ENCODE measurements at places on chromosomes 5 and 9.

DNA sequence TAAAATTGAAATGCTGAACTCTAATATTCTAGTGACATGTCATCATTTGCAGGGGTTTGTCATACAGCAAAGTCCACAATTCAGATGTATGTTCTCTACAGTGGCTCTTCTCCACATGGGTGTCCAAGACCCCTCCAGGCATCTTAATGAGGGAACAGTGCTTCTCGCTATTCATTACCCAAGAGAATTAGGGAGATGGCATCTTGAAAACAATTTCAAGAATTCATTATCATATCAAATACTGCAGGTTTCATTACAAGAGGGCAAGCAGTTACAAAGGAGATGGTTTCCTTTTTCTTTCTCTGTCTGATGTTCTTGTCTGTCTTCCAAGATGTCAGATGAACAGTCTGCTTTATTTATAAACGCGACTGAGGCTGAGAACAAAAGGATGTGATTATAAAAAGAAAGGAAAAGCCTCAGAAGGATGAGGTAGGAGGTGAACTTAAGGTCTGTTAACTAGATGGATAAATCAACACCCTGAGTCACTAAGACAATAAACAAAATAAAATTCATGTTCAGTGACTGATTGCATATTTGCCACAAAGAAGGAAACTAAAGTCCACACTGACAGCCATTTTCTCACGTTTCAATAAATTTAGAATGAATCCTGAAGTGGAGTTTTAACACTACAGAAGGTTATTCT lies 326.7 kb upstream of the EFNA5 start:
- no peak for DNase-seq

GRCh38 chr9:129834489-129835127 lies 467 bp downstream of the C9orf78 start:
- peak; percentile 49 for DNase-seq

DNA sequence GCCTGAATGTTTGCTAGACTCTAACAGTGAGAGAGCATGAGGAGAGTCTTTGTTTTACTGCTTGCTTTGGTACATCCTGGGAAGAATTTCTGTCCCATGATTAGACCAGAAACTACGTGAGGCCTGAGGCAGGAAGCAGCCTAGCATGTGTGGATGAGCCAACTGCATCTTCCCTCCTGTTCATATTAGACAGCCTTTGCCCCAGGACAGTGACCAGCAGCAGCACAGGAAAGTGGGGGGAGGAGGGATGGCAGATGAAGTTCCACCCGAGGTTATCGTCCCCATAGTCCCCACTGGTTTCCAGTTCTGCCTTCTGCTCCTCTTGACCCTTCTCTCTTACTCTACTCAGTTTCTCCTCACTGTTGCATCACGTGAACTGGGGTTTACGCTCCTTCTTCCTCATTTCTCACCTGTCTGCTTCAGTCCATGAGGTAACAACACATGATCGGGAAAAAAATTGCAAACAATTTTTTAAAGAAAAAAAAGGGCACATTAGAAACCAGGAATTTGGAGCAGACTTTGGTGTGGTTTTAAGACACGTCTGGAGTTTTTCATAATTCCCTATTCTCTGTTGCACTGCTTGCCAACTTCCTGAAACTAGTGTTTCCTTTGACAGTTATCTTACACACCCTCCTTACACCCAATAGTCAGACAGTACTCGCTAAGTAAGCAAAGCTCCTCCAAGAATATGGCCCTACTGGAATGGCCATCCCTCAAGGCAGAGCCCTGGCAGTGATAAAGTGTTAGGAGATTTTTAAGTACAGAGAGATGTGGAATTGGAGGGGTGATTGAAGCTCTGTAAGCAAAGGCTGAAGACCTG lies 84.1 kb downstream of the SNX18 start:
- no peak for DNase-seq

GRCh38 chr5:116395226-116395625 lies 179.4 kb downstream of the SEMA6A start:
- DNase-seq, result peak; percentile 68

DNA sequence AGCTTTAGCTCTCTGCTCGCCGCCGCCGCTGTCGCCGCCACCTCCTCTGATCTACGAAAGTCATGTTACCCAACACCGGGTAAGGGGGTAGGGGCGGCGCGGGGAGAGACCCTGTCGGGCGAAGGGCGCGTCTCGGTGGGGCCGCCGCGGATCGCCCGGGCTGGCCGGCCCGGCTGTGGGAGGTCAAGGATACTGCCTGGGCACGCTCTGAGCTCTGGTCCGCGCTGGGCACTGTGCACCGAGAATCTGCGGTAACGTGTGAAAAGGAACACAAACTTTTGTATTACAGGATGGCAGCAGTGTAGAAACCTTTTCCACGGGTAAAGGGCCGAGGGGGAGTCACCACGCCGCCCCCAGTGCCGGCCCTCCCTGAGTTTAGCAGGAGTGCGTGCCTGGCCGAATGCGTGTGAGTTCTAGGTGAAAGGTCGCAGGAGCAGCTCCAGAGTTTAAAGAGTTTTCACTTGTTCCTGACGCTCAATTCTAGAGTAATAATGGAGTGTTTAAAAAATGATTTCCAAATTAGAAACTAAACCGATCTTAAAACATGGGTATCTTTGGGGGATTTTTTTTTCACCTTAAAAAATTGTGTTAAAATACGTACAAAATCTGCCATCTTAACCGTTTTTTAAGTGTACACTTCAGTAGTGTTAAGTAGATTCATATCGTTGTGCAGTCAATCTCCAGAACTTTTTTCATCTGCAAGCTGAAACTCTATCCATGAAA lies at the start of gene HSDL2:
TSS of gene HSDL2 (plus strand) at position 7 of the 723 bp plus-strand sequence. CDS start at position 63, 56 bp downstream.
- DNase-seq, result peak; percentile 54

GRCh38 chr9:87181670-87182069 lies 234.4 kb upstream of the GAS1 start:
- no peak for DNase-seq

- no peak for DNase-seq
Measured at GRCh38 chr9:35556776-35557175, 48.3 kb upstream of the TESK1 start.

DNA sequence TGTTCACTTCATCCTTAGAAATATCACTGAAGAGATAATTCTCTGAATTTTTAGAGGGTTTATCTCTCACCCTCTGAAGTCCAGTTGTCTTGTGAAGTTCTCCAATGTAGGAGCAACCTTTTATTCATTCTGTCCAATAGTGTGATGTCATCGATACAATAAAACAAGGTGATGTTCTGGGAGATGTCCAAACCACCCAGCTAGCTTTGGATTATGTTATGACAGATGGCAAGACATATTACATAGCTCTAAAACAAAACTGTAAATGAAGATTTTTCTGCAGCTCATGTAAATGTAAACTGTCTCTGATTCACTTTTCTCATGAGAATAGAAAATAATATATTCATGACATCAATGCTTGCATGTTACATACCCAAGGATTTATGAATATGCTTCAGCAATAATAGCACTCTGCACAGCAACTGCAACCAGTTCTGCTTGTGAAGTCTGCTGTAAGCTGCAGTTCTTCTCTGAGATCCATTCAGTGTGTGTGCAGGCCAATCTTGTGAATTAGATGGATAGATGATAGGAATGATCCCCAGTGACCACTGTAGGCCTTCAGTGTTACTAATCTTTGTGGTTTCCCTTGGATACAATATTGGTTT lies 172.6 kb upstream of the CDH12 start:
- DNase-seq, result no peak

DNA sequence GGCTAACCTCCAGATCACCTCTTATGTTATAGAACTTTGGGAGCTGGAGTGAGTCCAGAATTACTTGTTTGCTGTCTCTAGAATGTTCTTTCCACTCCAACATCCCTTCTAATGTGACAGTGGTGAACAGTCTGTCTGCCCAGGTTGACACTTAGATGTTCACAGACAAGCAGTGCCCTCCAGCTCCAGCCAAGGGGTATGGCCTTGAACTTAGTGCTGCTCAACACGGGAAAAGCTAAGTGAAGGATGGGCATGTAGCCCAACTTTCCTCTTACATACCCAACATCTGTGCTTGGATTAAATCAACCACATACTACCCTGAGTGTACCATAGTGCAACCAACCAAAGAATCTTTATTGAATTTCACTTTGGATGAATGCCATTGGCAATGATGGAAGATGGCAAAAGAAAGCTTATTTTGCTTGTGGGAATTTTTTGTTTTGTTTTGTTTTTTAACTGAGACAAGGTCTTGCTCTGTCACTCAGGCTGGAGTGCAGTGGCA lies 201.2 kb downstream of the NXNL2 start:
- no peak for DNase-seq

- no peak for DNase-seq
Measured at GRCh38 chr5:124438903-124439281, 307.5 kb downstream of the ZNF608 start.

DNA sequence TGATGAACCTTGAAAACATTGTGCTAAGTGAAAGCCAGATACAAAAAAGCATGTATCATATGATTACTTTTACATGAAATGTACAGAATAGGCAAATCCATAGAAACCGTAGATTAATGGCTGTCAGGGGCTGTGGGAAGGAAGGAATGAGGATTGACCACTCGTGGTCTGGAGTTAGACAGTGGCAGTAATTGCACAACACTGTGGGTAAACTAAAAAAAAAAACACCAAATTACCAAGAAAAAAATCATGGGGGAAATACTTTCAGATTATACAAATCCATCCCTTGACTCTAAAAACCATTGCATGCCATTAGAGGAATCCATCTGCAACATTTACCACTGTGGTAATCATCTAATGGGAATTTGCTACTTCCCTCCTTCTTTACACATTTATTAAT lies 140.0 kb downstream of the SIL1 start:
- no peak for DNase-seq

- DNase-seq, result peak; percentile 28
Measured at GRCh38 chr9:107193251-107193650, 89.8 kb upstream of the RAD23B start.

DNA sequence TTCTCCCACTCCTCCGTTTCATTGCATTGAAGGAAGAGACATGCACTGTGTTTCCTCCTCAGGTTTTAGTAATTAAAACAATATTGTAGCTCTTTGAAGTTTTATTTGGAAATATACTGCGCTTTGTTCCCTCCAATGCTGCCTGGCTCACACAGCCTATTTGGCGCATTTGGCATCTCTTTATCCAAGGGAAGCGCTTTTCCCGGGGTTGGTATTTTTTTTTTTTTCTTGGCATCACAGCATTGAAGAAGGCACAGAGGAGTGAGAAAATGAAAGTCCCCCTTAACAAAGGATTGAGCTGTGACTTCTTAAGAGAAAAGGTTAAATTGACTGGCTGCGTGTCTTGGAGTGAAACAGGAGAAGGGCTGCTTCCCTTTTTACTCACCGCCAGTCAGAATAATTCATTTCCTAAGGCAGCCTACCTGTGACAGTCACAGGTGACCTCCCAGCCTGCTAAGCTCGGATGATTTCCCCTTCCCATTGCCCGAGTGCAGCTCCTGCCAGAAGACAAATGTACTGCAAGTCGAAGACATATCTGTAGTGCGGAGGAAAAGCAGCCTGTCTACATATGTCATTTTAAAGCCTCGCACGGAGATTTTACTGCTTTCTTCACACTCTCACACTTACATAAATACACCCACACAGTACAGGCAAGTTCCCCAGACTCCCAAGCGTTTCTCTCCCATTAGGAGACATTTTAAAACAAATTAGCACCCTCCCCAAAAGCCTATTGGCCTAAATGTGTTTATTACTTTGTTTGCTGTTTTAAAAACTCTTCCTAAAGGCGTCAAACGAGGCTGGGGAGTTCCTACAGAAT lies 665.5 kb upstream of the ZNF608 start:
- DNase-seq, result peak; percentile 63

GRCh38 chr5:37189355-37189754 lies 59.8 kb downstream of the CPLANE1 start:
- no peak for DNase-seq

- DNase-seq, result no peak
Measured at GRCh38 chr9:87569518-87569917, 71.9 kb downstream of the DAPK1 start.

DNA sequence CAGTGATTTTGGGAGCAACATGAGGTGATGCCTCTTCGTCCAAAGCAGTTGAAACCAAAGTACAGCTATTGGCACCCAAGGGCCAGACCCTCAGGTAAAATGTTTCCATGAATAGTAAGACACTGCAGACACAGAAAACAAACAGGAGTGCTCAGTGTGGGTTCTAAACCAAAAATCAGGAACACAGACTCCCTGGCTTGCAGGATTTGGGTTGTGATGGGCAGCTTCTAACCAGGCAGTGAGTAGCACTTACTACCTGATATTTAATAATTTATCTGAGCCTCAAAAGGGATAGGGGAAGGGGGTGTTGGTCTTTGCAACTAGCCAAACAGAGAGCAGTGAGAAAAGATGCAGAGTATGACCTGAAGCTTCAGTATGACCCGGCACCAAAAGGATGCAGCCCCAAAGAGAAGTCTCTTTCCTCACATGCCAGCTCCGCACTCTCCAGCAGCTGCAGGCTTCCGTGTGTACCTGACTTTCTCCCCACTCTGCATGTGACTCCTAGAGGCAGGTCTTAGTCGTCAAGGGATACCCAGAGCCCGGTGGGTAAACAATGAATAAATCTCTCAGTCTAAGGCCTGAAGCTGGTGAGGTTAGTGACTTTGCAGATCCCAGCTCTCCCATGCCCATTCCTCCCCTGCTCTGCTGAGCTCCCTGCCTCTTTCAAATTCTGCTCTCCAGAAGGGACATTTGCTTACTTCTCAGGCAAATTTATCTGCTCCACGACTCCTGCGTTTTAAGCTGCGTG lies 105.4 kb upstream of the SPOCK1 start:
- peak; percentile 73 for DNase-seq

- DNase-seq, result peak; percentile 55
Measured at GRCh38 chr9:126624912-126625311, 11.2 kb downstream of the LMX1B start.

- DNase-seq, result no peak
Measured at GRCh38 chr9:132090771-132091170, 11.1 kb upstream of the MED27 start.

DNA sequence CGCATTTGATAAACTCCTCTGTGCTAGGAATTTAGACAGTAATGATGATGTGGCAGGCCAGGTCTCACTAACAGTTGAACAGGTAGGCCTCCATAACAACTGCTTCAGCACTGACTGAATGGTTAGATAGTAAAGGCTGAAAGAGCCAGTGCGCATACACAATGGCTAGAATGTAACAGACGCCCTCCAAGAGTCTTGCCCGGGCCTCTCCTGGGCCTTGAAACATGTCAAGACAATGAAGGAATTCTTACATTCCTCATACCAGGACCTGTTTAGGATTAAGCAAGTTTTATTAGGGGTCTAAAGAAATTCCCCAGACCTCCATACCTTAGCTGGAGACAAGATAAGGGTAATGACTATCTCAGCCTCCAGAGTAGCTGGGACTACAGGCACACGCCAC lies 6.7 kb upstream of the BICD2 start:
- no peak for DNase-seq

DNA sequence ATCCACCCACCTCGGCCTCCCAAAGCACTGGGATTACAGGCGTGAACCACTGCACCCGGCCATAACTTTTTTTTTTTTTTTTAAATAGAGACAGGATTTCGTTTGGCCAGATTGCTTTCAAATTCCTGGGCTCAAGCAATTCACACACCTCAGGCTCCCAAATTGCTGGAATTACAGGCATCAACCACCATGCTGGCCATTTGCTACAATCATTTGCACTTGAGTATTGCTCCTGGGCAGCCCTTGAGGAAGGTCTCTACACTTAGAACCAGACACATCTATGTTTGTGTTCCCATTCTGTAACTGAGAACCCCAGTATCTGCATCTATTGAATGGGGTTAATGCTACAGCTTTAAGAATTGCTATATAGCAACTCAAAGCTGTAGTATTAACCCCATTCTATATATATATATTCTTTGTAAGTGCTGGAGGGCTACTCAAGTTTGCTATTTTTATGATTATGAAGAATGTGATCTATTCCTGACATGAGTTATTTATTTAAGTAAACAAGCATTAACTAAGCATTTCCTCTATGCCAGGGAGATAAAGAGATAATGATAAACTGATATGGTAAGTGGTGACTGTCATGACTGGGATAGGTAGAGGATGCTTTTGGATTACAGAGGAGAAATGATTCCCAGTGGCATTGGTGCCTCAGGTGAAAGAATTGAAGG lies 496.5 kb upstream of the TNC start:
- no peak for DNase-seq

All from NCI-H82 (cell line).